ENCODE measurements at places on chromosomes 5 and 9. TPM values are rescaled to one million over a fixed set of nuclear protein-coding genes. Genes with fewer than 3 reads are reported as not detected.

Gene MEIKIN
- total RNA-seq: 1.5 TPM

Gene KCTD16
- total RNA-seq: under 0.01 TPM

Gene PCDHGA4
- 4.0 TPM for total RNA-seq

Gene ZNF454
- total RNA-seq: 0.88 TPM

Gene GNAQ
- total RNA-seq: 41.8 TPM
